Bronchial epithelial cell (primary cell): ENCODE measurements at places on chromosomes 2 and 18.

DNA sequence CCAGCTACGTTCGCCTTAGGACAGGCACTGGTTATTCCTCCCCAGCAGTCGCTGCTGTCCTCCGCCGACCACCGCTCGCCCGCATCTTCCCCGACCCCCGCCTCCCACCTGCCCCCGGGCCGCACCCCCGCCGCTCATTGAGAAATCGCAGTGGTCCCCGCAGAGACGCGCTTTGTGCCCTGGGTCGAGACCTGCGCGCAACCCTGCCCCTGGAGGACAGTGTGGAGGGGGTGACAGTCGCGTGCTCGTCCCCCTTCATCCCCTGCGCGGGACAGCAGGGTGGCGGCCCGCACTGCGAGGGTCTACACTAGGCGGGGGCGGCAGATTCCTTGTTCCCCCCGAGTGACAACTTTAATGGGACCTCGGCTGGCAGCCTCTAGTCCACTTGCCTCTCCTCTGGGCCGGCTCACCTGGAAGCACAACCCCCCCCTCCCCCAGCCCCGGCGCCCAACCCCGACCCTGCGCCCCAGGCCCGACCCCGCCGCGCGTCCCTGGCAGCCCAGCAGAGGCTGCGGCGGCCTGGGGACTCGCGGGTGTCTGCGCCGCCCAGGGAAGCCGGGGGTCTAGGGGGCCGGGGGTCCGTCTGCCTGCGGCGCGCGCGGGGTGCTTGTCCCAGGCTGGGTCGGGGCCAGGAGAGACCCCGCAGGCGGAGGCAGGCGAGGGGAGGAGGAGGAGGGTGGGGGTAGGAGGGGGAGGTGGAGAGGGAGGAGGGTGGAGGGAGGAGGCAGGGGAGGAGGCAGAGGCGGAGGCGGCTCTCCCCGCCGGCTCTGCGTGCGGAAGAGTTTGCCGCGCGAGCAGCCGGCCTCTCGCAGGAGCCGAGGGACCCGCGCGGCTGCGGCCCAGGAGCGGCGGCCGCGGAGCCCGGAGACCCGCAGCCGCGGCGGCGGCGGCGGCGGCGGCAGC lies at the start of gene NPAS2:
NPAS2 (plus strand) TSS at position 770 of the 903 bp plus-strand sequence. CDS start 84,616 bp downstream, outside the sequence.
- DNase-seq = no peak

DNA sequence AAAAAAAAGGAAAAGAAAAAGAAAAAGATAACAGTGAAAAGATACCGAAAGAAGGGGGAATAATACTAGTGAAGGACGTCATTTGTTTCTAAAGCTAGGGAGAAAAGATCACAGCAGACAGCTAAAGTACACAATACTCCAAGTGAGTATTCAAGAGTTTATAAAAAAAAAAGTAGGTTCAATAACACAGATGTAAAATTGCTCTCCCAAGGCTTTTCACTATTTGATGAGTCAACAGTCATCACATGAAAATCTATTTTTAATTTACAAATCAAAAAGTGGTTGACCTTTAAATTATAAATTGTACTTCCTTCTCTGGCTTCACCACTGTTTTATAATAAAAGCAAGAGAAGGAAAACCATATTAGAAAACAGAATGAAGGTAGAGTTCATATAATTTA lies 144.0 kb downstream of the ZRANB3 start:
- DNase-seq = no peak

DNA sequence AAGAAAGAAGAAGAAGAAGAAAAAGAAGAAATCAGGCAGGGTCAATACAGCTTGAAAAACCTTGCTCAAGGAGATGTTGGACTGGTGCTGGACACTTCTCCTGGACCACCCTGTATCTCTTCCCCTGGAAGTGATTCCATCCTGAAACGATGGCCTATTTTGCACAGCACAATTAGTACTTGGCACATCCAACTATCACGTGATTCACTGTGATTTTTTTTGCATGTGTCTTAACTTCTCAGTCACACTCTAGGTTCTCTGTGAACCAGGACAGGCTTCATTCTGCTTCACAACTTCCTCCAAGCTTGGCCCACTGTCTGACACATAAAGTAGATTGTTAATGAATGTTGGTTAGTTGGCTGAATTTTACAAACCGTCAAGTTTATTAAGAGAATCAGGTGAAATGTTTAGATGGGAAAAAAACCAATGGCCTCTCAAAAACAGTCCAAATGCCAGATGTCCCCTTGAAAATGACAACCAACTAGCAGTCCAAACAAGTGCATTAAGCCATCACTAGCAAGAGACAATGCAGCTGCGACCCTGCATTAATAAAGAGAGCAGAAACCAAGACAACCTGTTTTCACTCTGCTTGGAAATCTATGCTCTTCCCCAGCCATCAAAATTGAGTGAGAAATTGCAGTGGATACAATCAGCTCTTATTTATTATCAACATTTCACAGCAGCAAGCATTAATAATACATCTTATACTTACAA lies 300.0 kb upstream of the CHAC2 start:
- DNase-seq = no peak

GRCh38 chr2:176814274-176814673 lies 398.3 kb upstream of the HNRNPA3 start:
- peak; percentile 29 for DNase-seq

- no peak for DNase-seq
These were observed 1406.6 kb upstream of the ACVR2A start for GRCh38 chr2:146438246-146438645.

GRCh38 chr18:46035696-46036680 lies 36.1 kb downstream of the PSTPIP2 start:
- no peak for DNase-seq

DNA sequence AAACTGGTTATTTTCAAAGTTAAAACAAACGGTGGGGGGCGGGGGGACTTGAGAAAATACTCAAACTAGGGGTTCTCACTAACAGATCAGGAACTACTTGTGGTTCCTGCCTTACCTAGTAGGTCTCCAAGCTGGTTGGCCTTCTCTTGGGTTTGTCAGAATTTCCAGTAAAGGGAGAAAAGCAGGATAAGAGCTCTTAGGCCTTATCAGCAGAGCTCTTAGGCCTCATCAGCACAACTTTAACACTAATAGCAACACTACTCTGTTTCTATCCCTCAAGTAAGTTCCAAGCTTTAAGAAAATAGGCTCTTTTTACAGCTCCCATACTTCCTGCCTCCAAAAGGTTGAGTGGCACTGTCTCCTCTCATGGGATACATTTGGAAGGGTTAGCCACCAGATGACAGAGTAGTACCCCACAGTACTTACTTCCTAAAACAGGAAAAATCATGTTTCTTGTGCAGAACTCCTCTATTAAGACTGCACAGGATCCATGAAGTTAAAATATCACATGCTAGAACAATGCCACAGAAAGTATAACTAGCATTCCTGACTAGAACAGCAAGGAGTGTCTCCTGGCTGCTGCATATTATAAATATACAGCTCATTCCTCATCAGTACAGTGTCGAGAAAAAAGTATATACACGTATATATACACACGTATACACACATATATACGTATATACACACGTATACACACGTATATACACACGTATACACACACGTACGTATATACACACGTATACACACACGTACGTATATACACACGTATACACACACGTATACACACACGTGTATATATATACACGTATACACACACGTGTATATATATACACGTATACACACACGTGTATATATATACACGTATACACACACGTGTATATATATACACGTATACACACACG lies 6.1 kb downstream of the FBXO11 start:
- DNase-seq = no peak

DNA sequence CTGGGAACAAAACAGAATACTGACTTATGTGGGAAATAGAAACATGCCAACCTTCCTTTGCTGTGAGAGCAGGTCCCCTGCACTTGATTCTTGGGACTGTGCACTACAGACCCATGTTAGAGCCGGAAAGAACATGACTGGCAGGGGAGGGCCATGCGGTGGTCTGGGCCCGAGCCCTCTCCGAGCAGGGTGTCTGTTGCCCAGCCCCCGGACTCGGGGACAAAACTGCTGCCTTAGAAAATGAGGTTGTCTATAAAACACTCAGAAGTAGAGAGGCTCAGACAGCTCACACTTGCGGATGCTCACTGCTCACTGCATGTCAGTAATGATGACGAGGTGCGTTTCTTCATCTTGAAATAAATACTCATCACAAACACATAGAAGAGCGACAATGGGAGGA lies 270.7 kb upstream of the HDAC4 start:
- no peak for DNase-seq

DNA sequence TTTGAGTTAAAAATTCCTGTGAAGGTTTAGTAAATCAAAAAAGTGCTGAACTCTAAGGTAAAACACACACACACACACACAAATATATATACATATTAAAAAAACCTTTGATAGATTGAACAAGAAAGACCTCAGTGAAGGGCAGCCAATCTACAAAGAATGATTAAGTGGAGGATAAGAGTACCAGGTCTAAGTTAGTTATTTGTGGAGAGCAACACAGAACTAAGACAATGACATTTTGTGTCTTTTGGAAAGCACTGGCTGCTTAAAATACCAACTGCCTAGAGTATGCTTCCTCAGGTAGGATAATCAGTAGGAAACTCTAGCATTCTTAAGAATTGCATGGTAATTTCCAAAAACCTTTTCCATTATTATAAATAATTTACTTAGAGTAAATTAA lies 481.4 kb upstream of the SYT4 start:
- no peak for DNase-seq

DNA sequence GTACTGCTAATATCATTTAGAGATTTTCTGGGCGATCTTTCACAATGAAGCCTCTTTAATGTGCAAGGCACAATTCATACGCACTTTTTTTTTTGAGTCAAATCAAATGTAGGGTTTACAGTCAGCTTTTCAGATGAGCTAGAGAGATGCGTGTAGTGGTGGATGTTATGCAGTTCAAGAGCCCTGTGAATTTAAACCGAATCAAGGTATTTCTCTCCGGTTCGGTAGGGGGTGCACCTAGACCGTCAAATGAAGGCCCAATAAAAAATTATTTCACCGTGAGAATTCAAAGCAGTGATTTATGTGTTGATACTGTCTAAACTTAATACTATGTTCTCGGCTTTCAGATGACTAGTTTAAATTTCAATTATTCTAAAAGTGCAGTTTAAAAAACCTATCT lies 1.1 kb downstream of the PTH2R start:
- peak; percentile 20 for DNase-seq

GRCh38 chr2:101327863-101328394 lies 19.4 kb upstream of the RNF149 start:
- peak; percentile 100 for DNase-seq

- no peak for DNase-seq
These were observed 13.3 kb downstream of the RIF1 start for GRCh38 chr2:151422917-151423439.

- no peak for DNase-seq
These were observed 342.7 kb downstream of the CPS1 start for GRCh38 chr2:210899131-210899530.

- DNase-seq = no peak
These were observed 401.7 kb upstream of the HS6ST1 start for GRCh38 chr2:128720080-128721022.

DNA sequence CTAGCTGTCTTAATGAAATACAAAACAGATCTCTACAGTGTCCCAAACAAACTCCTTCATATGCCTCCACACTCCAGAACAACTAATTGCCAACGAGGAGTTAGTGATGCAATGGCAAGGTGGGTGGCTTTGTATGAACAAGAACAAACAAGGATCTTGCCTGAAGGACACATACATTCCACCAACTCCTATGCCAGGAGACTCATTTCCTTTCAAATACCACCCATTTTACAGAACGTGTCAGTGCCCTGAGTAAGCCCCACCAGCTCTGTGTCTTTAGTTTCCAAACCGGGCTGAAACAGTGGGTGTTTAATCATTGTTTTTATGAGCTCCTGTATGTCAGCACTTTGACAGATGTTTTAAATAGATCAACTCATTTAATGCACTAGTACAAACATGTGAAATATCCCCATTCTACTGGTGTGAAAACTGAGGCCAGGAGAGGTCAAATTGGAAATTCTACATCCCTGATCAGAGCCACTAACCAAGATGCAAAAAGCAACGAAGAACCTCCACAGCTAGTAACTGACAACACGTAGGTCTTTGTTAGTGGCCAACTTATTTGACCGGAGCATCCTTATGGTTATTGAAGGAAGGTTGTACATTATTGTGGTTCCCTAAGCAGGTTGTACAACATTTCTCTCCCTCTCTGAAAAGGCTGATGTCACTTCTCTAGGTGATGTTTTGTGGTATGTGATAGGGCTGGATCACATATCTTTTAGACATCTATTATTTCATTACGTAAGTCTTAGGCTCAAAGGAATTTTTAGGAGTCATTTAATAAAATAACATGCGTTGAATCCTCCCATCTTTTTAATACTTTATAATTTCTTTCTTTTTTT lies 534.9 kb upstream of the TNP1 start:
- DNase-seq = peak; percentile 98

DNA sequence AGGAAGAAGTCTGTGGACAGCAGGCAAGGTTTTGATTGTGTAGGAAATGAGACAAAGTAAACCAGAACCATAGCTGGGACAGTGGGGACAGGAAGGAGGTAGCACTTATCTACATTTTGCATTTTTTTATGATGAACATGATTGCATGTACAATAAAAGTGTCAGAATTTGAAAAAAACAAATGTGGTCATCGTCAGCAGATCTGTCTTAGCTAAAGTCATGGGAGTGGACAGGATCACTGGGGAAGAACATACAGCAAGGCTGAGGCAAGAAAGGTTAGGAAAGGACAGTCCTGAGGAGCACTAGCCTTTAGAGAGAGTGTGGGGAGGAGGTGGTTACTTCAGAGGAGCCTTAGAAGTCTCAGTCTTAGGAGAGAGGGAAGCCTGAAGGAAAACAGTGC lies 35.1 kb upstream of the SLC14A2 start:
- no peak for DNase-seq

DNA sequence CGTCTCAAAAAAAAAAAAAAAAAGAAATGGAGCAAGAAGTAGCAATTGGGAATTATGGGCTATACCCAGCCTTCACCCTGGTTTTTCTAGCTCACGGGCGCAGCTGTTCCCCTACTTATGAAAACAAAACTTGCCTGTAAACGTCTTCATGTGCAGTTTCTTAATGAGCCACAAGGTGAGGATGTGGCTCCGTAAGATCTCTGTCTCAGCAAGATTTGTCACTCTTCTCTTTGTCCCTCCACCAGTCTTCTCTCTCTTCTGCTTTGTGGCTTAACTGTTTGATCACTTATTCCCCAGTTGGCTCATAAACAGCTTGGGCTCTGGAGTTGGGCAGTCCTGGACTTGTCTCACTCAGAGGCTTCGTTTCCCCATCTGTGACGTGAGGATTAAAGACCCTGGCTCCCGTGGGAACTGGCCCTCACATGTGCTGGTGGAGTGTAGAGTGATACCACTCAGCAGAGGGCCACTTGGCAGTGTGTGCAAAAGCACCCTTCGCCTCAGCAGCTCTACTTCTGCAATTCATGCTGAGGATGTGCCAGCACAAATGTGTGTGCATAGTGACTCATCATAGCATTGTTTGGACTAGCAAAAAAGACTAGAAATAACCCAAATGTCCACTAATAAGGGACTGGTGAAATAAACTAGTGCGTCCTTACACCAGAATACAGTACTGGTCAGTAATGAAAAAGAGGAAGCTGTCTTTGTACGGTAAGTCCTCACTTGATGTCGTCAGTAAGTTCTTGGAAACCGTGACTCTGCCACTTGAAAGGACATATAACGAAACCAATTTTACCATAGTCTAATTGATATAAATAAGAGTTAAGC lies 8.7 kb downstream of the CEP68 start:
- DNase-seq = peak; percentile 89

- no peak for DNase-seq
These were observed 61.9 kb downstream of the MEIS1 start for GRCh38 chr2:66496670-66497420.

GRCh38 chr2:27705851-27706622 lies 42.3 kb downstream of the SLC4A1AP start:
- DNase-seq = peak; percentile 100
